ENCODE measurements at places on chromosomes 1 and 21.
A peak's percentile ranks its signal among the peaks of the same experiment; 100 is the strongest.

DNA sequence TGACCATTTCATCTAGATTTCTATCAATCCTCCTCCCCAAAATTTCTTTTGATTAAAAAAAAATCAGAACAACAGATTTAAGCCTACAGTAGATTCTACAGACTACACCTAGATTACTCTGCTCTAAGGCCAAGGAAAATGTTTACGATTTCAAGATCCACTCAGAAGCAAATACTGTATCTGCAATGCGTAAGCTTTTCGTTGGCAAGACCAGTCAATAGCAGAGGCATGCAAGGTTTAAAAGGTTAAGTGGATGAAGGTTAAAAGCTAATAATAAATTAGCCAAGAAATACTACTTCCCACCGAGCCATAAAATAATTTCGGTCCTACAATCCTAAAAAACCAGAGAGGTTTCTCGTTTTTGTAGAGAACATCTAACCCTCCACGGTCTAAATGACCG, 1.3 kb downstream of the CLSTN1 start:
- no peak for DNase-seq

DNA sequence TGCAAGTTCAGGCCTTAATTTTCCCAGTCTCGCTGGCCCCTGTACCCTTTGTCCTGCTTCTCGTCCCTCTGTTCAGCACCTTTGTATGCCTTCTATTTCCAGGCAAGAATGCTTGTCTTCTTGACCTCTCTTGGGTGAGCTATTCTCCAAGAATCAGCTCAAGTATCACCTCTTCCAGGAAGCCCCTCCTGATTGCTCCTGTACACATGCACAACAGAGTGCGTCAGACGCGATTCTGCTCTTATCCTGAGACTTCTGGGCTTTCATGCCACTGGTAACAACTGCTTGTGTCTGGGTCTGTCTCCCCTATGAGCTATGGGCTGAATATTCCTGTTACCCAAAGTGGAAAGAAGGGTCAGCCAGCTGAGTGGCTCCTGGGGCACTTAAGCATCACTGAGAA, 170.8 kb downstream of the GRIK3 start:
- DNase-seq = no peak

DNA sequence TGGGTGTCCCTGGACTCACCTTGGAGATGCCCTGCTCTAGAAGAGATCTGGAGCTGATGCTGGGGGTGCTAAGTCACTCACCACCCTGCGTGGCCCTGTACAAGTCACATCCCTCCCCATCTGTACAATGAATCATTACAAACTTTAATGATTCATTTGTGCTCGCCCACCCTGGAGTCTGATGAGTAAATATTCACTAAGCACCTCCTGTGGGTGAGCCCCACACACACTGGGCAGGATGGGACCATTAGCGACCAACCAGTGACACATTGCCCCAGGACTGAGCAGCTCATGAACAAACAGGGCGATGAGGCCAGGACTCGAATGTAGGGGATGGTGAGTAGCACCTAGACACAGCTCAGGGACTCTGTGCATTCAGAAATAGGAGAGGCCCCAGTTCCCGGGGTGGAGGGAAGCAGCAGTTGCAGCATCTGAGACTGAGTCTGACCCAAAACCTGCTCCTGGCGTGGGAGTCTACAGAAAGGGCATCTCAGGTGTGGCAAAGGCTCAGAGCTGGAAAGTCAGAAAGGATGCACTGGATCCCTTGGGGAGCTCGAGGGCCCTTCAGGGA, 18.1 kb upstream of the PDZK1IP1 start:
- no peak for DNase-seq

- DNase-seq = peak; percentile 32
These were observed 96.9 kb downstream of the PAPPA2 start for GRCh38 chr1:176559878-176560277.

DNA sequence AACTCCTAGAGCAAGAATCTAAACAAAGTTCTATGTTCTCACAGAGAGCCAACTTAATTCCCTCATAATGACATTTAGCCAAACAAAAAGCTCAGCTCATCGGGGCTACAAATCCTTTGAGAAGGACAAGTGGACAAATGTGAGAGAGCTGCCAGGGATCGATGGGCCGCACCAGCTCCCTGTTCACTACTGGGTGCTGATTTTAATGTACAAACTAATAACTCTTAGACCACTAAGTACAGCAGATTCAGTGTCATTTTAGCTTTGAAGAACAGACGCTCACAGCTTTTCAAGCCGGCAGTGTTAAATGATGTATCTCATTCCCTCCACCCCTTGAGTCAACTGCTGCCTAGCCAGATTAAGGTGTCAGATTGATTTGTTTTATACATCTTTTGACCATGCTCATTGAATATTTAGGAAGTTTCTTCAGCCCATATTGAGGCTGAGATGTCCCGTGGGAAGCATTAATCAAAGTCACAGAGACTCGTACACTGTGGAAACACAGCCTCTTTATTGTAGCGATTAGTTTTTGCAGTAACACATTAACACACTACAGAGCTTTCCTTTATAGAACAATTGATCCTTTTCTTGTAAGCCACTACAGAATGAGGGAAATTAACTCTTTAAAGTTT, 21.1 kb downstream of the PROX1 start:
- no peak for DNase-seq

DNA sequence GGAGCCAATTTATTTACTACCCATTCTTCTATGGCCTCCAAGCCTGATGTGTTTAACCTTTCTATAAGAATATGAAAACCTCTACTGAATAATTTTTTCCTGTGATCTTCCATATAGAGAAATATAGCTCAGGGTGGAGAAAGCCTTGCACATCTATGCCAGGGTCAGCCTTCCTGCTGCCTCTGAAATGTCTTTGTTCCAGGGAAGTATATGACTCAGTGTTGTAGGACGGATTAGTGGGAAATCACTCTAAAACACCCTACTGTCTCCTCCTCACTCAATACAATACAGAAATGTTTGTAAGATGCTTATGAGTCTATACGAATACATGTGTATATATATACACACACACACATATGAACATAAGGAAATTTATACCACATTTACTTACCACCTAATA, 1044.9 kb downstream of the BRINP3 start:
- DNase-seq = no peak

DNA sequence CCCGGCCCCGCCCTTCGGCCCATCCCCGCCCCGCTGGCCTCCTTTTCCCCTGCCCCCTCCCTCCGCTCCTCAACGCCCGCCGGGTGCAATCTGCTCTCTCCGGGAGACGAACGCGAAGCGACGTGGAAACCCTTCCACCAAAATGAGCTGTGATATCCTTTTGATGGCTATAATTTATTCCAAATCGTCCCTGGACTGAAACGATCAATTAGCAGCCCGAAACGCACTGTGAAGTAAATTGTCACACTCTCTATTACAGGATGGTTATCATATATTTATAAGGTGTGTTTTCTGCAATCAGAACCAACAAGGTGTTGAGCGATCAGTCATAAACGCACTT, 134.6 kb upstream of the BARHL2 start:
- DNase-seq = no peak

- no peak for DNase-seq
These were observed 12.6 kb upstream of the RGL1 start for GRCh38 chr1:183792300-183792699.

- DNase-seq = no peak
These were observed 84.2 kb downstream of the SH3GLB1 start for GRCh38 chr1:86788300-86789206.

- no peak for DNase-seq
These were observed 16.4 kb upstream of the USP25 start for GRCh38 chr21:15713412-15713811.

DNA sequence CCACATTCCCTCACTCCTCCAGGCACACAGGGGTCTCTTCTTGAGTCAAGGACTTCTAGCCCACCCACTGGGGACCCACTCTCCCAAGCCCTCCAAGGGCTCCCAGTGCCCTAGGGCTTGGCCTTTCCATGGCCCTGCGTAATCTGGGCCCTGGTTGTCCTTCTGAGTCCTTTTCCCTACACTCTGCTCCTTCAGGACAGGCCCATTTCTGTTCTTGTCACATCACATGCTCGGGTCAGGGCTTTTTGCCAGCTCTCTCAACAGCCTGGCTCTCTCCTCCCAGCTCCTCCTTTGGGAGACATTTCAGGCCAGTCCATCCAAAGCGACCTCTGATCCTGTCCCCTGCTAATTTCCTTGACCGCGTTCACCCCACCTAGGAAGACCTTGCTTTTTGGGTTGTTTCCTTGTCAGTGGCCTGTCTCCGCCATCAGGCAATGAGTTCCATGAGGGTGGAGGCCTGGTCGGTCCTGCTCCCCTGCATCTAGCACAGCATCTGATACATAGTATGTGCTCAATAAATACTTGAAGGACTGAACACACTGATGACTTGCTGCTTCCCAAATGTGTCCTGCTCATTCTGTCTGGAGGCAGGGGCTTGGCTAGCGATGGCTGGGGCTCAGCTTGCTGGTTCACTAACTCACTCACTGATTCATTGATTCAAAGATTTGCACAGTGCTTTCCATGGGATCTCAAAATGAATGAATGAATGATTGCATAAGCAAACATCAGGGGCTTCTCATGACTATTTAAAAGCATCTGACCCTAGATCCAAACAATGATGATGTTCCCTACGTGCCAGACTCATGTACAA, 44.8 kb downstream of the DHRS3 start:
- DNase-seq = no peak

DNA sequence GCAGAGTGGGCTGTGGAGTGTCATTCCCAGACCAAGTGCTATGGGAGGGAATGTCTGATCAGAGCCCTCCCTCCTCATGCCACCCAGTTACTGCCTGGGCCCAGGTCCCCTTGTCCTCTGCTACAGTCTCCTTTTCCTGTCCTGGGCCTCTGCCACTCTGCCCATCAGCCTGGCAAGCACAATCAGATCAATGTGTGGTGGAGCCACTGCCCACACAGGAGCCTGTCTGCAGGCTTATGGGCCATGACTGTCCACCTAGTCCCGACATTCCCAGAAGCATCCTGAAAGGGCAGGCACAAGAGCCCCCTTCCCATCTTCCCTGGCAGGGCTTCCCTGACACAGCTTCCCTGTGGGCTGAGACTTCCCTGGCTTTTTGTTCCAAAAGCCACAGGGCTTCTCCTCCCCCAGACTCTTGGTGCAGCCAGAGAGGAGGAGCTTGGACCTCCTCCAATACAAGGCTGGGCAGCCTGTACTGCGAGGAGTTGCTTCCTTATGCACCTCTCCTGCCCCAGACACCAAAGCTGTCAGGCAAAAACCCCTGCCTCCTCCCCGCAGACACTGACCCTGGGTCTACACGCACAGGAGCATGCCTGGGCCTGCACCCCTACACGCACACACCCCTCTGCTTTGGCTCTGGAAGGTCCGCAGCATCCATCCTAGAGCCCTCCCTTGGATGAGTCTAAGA, 29.2 kb upstream of the CNTN2 start:
- peak; percentile 60 for DNase-seq

DNA sequence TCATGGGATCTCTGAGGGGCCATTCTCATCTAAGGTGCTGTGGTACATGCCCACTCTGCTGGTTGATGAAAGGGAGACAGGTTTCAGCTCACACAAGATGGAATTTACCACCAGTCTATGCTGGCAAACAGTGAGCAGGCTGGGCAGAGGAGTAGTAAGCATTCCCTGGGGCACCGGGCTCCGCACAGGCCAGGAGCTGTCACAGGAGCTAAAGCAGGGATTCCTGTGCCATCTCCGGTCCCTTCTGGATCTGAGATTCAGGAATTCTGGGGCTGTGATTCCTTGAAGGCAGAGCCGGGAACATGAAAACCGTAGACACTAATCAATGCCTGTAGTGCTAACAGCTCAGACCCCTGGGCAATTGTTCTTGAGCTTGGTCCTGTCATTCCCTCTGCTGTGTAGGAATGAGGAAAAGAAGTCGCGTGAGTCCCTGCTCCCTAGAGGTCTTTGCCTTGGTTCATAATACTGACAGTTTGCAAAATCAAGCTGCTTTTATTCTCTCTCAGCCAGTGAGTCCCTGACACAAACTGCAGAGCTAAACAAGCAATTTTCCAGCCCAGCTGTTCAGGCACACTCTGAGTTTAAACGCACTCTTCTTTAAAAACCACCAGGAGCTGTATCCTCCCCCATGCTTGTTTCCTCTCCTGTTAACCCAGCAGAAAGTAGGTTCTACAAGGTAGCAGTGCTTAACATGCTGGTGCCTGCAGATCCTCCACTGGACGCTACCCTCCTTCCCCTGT, 52.5 kb downstream of the MDM4 start:
- DNase-seq = no peak

DNA sequence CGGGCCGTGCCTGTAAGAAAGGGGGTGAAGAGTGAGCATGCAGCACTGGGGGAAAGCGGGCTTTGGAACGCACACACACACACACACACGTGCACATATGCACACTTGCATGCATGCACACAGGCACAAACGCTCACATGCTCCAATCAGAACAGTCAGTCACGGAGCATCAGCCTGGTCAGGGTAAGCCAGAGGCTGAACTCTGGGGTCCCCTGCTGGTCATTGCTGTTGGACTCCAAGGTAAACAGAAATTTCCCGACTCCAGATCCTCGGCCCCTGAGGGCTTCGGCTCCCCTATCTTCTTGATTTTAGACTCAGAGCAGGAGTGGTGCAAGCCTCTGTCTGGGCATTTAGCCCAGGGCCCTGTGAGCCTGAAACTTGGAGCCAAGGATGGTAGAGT, 54.2 kb downstream of the SYT2 start:
- no peak for DNase-seq
